ENCODE measurements at places on chromosomes 1 and 21.
A peak's percentile ranks its signal among the peaks of the same experiment; 100 is the strongest.

GRCh38 chr1:115765091-115765490, 3.4 kb downstream of the CASQ2 start:
- no peak for DNase-seq

DNA sequence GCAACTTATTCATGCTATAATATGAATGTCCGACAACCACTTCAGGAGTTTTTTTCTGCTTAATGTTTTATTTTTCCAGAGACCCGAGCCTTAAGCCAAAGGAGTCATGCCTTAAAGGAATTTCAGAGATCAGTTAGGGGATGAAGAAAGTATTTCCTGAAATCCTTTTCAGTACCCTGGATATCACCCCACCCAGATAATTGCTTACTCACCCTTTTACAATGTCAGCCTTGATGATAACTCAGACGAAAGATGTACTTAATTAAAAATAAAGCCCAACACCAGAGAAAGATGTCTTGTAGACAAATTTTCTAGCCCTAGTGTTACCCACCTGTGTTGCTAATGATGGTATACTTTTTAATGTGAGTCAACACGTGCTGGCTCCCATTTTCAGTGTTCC, 124.1 kb downstream of the XCL2 start:
- no peak for DNase-seq

GRCh38 chr1:82632155-82632554, 831.4 kb downstream of the ADGRL2 start:
- DNase-seq: no peak

DNA sequence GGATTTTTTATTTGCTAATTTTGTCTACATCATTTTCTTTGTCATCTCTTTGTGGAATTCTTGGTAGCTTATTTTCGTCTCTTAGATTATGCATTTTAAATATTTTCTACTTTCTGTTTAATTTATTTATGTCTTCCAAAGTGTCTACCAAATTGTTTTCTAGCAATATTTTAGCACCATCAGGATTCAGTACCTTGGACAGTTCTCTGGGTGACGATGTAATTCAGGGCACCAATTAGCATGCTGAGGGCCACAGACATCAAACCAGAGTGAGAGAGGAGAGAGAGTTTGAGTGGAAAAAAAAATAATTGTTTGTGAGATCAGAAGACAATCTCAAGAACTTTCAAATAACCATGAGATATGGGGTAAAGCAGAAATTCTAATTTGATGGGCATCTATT, 169.8 kb upstream of the CXADR start:
- DNase-seq: no peak

GRCh38 chr21:32347351-32347750, 45.5 kb downstream of the URB1 start:
- no peak for DNase-seq

DNA sequence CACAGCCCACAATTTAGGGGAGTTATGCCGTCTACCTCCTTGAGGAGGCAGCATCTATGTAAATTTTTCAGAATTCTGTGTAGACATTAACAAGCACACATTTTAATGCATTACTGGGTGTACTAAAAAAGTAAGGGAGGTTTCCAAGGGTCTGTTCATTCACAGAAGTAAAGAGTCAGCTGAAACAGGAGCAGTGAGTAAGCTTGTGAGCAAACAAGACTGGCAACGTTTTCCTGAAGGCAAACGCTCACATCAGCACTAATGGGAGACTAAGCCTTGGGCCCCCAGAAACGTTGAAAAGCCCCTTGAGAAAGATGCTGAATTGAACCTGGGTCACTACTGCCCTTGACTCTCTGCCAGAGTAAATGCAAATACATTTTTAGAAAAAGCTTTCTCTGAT, 25.7 kb downstream of the RPRD2 start:
- no peak for DNase-seq

GRCh38 chr1:243470502-243470901, 214.7 kb downstream of the SDCCAG8 start:
- no peak for DNase-seq

GRCh38 chr1:89763649-89763986, 57.2 kb upstream of the LRRC8D start:
- no peak for DNase-seq

DNA sequence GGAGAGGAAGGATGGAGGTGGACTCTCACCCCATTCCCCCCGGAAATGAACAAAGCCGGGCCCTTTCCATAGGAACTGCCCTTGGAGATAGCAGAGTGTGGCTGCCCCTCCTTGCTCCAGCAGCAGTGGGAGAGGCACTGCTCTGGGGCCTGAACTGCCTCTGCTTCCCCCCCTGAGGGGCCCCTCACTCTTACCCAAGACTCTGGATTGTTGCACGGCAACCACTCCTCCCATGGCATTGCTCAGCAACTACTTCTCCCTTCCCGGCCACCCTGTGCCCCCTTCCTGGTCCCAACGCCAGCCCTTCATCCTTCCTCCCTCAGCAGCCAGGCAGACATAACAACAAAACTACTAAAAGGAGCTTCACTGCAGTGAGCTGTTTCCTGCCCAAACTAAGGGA, 3.0 kb upstream of the ACKR1 start:
- peak; percentile 6 for DNase-seq

GRCh38 chr1:177413982-177414596, 243.3 kb downstream of the BRINP2 start:
- DNase-seq: no peak

DNA sequence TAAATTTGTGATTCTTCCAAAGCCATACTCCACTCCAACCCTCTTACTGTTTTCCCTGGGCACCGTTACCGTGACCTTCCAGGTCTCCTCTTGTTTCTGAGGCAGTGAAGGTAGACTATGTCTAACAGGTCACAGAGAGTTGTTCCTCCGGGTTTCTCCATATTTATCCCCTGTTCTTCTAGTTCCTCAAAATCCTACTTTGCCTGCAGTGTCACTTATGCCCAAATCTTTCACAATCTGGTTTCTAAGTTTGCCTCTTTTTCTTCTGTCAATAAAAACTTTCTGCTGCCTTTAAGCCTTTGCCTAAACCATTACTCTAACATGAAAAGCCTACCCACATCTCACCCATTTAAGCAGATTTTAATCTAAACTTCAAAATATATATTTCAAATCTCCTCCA, 87.7 kb downstream of the C4BPA start:
- peak; percentile 51 for DNase-seq

GRCh38 chr1:226132728-226133503, 53.6 kb downstream of the ACBD3 start:
- no peak for DNase-seq

Data from suppressor macrophage (primary cell).